DND-41 (cell line): ENCODE measurements at places on chromosomes 5 and 9.

GRCh38 chr9:88578121-88579049, 43.4 kb downstream of the NXNL2 start:
- DNase-seq, result peak; percentile 42

- no peak for DNase-seq
These were observed 221.8 kb downstream of the ENC1 start for GRCh38 chr5:74418709-74419108.

DNA sequence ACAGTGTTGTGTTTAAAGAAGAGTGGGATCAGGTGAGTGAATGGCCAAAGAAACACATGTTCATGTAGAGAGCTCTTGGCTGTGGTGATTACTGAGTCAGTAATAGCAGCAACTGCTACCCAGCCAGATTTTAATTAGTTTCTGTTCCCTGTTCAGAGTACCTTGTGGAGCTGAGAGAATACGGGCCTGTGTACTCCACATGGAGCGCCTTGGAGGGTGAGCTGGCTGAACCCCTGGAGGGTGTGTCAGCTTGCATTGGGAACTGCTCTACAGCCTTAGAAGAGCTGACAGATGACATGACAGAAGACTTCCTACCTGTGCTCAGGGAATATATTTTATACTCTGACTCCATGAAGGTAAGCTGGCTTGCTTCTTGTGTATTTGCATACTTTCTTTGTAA, 52.3 kb downstream of the SLC46A2 start:
- DNase-seq, result no peak

- peak; percentile 21 for DNase-seq
These were observed 258.3 kb downstream of the CWC27 start for GRCh38 chr5:65026816-65027548.

GRCh38 chr9:84748112-84748511, 78.6 kb downstream of the NTRK2 start:
- DNase-seq, result no peak

GRCh38 chr9:26870292-26870691, 22.3 kb downstream of the CAAP1 start:
- DNase-seq, result no peak

DNA sequence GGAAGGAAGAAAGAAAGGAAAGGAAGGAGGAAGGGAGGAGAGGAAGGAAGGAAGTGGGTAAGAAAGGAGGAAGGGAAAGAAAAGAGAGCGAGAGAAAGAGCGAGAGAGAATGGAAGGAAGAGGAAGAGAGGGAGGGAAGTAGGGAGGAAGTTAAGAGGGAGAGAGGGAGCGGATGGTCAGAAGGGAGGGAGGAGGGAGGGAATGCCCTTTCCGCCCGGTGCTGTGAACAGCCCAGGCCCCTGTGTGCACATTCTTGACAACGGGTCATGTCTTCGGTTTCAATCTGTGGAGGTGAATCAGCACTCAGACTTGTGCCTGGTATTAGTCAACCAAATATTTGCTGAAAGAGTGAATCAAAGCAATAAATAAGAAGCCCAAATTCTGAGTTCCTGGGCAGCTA, 39.2 kb downstream of the PRUNE2 start:
- DNase-seq, result no peak

DNA sequence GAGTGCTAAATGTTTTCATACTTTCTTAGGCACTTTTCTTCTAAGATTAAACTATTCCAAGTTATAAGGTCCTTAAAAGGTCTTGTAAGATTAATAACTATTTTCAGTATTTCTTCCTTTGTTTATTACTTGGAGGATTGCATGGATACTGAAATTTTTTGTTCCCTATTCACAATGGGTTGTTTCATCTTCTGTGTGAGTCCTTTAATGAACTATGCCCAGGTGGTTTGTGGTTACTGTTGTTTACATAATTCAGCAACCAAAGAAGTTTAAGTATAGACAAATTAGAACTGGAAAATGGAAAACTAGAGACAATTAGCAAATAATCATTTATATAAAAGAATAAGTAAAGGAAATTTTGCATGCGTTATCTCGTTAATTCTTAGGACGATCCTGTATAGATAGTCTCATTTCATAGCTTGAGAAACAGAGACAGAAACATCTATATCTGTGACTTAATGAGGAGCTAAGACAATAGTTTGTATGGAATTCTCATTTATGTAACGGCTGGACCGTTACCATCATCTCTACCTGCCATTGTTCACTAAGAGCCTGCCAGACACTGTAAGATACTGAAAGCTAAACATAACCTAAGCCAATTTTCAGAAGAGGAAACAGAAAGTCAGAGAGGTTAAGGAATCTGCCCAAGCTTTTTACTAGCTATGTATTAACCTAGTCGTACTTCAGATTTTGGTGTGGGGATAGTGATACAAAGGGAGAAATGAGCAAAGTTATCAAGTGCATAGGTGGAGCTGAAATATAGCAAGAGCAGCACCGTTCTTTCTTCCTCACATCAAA, 148.2 kb downstream of the PAM start:
- DNase-seq, result no peak

DNA sequence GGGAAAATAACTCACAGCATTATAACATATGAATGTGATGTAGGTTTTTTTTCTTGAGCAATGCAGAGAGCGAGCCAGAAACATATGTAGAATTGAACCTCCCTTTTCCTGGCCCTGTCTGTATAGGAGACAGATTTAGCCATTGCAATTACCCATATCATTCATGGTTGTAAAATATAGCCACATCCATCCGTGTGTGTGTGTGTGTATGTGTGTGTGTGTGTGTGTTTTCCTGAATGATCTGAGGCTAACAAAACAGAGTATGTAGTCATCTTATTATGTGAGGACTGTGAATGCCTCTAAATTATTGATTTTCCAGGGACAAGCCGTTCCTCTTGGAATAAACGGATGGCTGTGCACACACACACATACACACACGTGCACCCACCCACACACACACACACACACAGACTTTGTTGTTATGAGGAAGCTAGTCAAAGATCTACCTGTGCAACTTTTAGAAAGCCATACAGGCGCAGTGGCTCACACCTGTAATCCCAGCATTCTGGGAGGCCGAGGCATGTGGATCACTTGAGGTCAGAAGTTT, 11.7 kb upstream of the DENND1A start:
- DNase-seq, result no peak

GRCh38 chr5:139453683-139454567, 8.6 kb downstream of the ECSCR start:
- DNase-seq, result no peak

DNA sequence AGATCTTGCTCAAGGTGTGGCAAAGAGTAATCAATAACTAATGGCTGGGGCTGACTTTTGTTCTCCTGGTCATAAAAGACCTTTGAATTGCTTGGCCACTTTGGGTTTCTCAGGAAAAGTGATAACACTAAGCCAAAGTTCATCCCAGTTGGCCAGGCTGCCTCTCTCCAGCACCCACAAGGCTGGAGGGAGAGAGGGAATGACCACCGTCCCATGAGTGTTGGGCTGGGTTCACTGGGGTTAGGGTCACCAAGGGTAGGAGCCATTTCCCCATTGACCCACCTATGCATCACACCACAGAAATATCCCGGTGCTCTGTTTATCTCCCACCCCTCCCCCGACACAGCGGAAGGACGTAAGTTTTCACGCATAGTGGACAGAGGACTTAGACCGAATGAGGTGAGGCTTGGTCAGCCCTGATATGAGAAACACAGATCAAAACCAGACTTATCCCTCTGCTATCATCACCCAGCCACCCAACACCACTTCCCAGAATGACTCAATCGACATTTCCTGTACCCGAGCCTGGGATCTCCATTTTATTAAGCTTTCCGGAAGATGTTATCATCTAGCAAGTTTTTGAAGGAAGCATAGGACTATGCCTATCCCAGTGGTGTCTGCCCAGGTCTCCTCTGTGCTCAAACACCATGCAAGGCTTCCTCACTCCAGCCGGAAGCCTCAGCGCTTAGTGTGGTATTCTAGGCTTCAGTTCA, 27.0 kb upstream of the PPARGC1B start:
- no peak for DNase-seq

DNA sequence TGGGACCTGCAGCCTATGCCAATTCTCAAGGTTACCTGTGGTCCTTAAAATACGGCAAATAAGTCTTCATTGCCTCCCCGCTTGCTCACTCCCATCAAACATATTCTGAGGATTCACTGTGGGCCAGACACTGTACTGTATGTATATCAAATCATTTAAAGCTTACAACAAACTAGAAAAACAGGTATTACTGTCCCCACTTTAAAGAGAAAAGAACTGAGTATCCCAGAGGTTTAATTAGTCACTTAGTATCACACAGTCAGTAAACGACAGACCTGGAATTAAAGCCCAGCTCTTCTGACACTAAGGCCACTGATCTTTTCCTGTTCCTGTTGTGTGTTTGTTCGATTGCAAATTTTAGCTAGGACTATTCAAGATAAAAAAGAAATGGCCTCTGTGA, 248.2 kb downstream of the ACTL7B start:
- DNase-seq, result no peak

DNA sequence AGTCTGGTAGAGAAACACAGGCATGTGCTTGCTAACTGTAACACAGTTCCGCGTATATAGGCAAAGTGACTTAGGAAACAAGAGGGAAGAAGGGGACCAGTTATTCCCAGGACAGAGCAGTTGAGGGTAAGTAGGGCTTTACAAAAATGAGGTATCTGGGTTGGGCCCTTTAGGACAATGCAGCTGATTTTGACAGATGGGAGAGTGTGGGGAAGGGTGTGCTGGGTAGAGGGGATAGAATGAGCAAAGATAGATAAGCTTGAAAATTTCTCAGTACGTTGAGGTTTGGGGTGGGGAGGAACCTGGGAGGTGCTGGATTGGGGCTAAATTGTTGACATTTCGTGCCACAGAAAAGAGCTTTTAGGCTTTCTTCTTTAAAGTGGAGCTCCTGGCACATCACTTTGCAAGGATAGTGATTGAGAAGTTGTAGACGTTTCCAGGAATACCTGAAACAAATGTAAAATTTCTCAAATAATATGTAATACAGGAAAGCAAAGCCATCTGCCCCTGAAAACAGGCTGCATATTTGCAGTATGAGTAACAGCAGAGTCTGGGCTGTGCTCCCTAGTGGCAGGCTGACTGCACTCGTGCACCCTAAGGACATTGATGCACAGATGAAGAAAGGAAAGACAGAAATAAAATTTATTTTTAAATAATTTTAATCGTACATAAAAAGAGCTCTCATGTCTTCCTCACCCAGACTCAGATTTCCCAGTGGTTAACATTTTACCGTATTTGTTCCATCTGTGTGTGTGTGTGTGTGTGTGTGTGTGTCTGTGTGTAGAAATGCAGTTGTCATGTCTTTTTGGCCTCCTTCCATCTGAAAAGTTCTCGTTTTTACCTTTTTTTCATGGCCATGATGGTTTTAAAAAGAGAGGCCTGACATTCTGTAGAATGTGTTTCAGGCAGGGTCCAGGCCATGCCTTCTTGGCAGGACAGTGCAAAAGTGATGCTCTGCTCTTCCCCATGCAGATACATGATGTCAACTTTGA, 144.9 kb upstream of the DMRT1 start:
- DNase-seq, result no peak

DNA sequence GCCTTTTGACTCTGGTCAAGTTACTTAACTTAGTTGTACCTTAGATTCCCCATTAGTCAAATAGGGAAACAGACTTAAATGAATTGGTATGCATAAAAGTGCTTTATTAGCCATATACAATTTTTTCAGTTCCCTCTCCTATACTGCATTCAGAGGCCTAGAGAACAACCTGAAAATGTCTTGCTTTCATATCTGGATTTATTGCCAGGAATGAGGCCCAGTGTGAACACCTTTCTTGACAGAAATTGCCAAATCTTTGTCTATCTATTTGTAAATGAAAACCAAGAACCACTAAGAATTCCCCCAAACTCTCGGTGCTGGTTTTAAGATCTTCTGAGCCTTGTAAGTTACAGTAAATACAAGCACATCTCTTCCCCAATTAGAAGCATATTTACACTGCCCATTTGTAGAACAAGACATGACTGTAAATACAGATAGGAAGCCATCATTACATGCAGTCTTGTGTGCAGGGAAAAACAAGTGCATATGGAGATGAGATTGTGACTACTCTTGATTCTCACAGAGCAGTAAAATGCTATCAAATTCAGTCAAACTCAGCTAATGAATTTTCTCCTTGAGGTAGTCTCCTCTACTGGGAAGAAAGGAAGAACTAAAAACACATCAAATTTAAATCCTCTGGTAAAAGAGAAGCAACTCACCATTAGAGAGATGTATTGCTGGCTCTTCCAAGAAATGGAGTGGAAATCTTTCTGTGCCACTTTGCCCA, 5.2 kb upstream of the FAM13B start:
- no peak for DNase-seq

DNA sequence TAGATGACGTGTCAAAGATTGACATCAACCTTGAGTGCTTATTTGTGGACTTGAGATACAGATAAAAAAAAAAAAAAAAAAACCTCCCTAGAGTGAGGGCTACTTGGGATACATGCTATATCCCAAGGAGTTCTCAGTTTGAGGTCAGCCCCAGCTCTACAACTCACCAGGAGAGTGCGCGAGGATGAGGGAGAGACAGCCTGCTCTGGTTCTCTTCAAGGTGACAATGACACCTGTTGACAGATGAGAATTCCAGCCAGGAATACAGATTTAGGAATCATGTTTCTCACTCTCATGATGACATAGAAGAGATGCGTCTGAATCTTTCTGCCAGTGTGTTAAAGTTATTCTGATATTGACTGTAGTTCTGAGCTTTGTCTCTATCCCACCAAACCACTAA, 24.9 kb upstream of the ARHGAP26 start:
- no peak for DNase-seq

GRCh38 chr5:172365948-172366608, 82.5 kb upstream of the UBTD2 start:
- DNase-seq, result no peak

GRCh38 chr5:54900984-54901725, 84.2 kb downstream of the ESM1 start:
- no peak for DNase-seq

- no peak for DNase-seq
These were observed 831 bp upstream of the TBC1D9B start for GRCh38 chr5:179908528-179908927.

- no peak for DNase-seq
These were observed 58.2 kb downstream of the IPPK start for GRCh38 chr9:92611621-92612285.

- DNase-seq, result no peak
These were observed 24.6 kb downstream of the SMIM23 start for GRCh38 chr5:171810227-171810626.

DNA sequence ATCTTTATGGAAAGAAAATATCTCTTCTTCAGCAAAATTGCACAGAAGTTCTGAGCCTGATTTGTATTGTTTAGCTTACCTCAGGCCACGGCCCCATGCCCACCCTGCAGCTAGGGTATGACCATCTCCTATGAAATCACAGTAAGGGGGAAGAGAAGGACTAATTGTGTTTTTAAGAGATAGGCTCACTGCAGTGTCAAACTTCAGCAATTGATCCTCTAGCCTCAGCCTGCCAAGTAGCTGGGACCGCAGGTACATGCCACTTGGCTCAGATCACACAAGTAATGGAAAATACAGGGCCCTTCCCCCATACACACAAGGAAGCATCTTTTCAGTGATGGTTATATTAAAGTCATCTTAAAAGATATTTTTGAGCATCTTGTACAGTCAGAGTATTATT, 60.0 kb downstream of the DMAC1 start:
- no peak for DNase-seq

- no peak for DNase-seq
These were observed 88.4 kb downstream of the LMNB1 start for GRCh38 chr5:126865299-126865698.

GRCh38 chr9:109821711-109822110, 41.7 kb downstream of the PALM2AKAP2 start:
- no peak for DNase-seq
